ENCODE measurements at places on chromosomes 1 and 21.

- peak; percentile 34 for DNase-seq
Measured at GRCh38 chr1:32240140-32240951, 6.7 kb upstream of the FAM167B start.

GRCh38 chr1:45001011-45001481, 10.1 kb downstream of the HECTD3 start:
- no peak for DNase-seq

GRCh38 chr1:82214606-82215005, 413.9 kb downstream of the ADGRL2 start:
- no peak for DNase-seq

GRCh38 chr1:116175611-116176010, 64.4 kb downstream of the MAB21L3 start:
- no peak for DNase-seq

DNA sequence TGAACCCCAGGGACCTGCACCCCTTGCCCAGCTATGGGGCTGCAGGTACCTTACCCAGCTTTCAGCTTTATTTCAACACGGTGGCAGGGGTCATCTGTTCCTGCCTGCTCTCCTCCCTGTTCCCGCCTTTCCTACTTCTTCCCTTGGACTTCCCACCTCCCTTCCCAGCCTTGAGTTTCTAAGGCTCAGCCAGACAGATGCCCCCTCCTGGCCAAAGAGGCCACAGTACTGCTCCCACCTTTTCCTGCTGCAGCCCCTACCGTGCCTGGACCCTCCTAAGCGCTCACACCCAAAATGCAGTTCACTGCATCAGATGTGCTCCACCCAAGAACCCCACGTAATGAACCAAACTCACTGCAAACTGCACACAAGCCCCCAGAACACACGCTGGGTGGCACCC, 7.7 kb downstream of the NOC2L start:
- DNase-seq: no peak

GRCh38 chr1:116360429-116361173, 12.4 kb upstream of the ATP1A1 start:
- DNase-seq: no peak

DNA sequence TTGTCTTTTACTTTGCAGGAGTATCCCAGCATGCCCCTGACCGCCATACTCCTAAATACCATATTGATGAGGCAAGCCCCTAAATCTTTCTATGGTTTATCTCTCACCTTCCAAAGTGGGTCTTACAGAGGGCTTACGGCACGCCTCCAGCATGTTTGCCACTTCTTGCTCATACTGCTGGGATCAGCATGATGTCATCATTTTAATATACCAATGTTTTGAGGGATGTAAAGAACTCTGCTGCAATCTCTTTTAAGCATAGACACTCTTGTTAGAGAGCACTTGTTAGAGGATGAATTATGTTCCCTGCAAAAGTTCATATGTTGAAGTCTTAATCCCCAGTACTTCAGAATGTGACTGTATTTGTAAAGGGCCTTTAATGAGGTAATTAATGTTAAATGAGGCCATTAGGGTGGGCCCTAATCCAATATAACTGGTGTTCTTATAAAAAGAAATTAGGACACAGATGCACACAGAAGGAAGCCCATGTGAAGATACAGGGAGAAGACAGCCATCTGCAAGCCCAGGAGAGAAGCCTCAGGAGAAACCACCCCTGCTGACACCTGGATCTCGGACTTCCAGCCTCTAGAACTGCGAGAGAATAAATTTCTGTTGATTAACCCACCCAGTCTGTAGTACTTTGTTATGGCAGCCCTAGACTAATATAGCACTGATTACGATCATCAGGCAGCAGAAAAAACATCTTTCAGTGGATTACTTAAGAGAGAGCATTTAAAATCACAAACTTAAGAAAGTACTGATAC, 16.4 kb upstream of the ABCB10 start:
- no peak for DNase-seq

- DNase-seq: no peak
Measured at GRCh38 chr1:172390683-172391551, 29.6 kb upstream of the C1orf105 start.

DNA sequence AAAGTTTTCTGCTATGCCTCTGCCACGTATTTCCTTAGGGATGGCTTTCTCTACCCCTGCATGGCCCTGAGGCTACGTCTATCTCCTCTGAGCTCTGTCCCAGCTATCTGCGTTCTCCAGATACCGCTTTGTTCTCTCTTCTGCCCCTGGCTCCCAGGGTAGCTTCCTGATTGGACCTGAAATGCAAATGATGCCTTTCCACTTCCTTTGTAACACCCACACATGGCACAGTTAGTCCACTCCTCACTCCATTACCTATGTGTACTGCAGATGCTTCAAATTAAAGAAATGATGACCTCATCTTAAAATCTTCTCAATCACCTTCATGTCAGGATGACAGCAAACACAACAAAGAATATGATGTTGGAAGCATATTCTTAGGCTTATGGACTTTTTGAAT, 138.6 kb upstream of the POGK start:
- DNase-seq: no peak

- DNase-seq: no peak
Measured at GRCh38 chr1:3381901-3382300, 72.6 kb upstream of the ARHGEF16 start.

GRCh38 chr1:198118134-198118533, 38.7 kb upstream of the NEK7 start:
- DNase-seq: no peak

DNA sequence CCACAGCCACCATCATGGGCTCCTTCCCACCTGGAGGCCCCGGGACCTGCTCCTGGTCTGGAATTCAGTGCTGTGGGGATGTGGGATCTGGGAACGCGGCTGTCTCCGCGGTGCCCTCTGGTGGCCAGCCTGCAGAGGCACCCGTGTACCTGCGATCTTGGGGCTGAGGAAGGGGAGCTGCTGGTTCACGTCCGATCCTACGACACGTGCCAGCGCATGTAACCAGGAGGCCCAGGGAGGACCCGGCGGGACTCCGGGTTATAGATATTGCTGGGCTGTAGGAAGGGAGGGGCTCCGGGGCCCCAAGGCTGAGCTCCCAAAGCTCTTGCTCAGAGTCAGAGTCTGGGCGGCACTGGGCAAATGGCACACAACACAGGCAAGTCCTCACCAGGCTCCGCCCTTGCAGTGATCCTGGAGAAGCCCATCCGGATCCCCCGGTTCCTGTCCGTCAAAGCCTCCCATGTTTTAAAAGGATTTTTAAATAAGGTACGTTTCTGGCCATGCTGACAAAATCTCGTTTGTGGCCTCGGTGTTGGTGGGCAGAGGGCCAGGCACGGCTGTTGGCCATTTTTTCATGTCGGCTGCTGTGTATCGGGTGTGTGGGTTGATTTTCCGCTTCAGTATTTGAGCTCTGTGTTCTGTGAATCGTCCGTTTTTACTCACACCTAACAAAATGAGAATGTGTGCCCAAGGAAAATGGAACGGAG, 20.1 kb downstream of the FAAP20 start:
- no peak for DNase-seq

GRCh38 chr1:150528196-150528595, 12.6 kb downstream of the FALEC start:
- no peak for DNase-seq

DNA sequence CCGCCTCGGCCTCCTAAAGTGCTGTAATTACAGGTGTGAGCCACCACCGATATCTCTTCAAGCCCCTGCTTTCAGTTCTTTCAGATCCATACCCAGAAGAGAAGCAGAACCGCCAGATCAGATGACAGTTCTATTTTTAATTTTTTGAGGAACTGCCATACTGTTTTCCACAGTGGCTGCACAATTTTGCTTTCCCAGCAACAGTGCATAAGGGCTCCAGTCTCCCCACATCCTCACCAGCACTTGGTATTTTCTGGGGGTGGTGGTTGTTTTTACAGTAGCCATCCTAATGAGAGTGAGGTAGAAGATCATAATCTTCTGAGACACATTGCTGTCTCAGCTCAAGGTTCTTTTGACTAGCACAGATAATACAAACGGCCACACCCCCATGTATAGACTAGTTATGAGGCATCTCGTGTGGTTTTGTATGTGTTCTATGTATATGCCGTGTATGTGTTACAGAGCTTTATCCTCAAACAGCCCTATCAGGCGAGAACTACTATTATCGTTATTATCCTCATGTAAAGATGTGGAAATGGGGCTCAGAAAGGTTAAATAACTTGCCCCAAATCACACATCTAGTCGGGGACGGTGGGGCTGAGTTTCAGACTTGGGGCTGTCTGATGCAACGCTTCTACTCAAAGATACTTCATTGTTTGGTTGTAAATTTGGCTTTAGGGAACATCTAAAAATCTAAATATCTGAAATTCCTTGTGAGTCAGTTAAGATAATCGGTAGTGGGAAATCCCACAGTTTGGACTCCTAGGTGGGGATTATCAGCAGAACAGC, 12.0 kb downstream of the FHAD1 start:
- DNase-seq: no peak

GRCh38 chr1:11731691-11732283, 4.1 kb upstream of the AGTRAP start:
- DNase-seq: no peak

- no peak for DNase-seq
Measured at GRCh38 chr1:2115008-2115641, 64.9 kb downstream of the PRKCZ start.

DNA sequence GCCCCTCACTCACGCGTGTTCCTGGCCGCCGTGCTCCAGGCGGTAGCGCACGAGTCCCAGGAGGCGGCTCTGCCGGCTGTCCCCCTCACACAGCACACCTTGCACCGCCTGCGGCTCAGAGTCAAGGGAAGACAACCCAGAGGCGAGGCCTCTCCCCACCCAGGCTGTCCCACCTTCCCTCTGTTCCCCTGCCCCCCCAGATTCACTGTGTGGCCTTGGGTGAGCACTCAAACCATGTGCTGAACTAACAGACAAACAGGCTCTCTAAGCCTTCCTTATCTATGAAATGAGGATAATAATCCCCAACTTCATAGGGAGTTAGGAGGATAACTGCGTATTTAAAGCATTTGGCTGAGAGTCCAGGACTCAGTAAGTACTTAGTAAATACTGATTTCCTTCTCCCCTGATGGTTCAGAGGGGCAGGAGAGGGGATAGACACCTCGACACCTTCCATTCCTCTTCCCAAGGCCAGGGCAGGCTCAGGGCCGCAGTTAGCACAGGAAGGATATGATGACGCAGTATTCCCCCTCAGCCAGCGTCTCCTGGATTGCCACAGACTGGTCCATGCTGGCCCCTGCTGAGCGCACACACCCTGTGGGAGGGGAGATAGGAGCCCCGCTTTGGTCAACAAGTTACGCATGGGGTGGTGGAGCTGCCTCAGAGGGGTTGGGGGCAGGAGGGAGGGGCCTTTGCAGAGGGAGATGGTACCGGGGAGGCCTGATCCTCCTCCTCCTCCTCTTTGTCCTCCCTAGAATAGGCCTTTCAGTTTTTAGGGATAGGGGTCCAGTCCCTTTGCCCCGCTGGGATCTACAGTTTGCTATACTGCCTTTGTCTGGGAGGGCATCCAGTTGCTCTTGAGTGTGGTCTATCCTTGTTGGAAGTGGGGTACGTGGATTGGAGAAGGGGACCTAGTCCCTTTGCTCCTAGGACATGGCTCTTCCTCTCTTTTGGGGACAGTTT, 830 bp downstream of the INPP5B start:
- no peak for DNase-seq

DNA sequence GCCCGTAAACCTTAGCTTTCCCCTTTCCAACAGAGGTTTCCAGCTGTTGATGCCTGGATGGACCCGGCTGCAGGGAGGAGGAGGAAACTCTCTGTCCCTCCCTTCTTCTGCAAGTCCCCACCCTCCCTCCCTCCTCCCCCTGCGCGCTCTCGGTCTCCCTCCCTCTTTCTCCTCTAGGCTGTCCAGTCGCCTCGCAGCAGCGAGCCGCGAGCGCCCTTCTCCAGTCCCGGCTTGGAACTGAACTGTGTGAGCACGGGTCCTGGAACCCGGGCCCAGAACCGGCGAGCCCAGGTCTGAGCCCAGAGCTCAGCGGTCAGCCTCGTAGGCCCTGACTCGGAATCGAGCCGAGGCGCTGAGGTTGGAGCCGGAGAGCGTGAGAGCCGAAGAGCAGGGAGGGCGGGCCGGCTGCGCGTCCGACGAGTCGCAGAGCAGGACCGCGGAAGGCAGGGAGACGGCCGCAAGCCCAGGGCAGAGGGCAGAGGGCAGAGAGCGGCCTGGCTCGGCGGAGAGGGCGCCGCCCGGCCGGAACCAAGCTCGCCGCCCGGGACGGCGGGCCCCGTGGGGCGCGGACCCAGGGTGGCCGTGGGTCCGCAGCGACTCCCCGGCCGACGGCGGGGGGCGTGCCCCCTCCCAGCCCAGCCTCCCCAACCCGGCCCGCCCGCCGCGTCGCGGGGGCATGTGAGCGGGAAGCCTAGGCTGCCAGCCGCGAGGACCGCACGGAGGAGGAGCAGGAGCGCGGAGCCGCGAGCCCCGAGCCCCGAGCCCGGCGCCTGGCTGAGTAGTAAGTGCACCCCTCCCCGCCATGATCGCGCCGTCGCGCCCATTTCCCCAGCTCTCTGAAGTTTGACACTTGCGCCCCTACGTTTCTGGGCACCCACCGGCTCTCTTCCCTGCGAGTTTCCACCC, at the start of gene SOX13:
Gene SOX13 (plus strand): TSS at position 185 of the 906 bp plus-strand sequence. CDS start 39,801 bp downstream, outside the sequence.
- peak; percentile 29 for DNase-seq

DNA sequence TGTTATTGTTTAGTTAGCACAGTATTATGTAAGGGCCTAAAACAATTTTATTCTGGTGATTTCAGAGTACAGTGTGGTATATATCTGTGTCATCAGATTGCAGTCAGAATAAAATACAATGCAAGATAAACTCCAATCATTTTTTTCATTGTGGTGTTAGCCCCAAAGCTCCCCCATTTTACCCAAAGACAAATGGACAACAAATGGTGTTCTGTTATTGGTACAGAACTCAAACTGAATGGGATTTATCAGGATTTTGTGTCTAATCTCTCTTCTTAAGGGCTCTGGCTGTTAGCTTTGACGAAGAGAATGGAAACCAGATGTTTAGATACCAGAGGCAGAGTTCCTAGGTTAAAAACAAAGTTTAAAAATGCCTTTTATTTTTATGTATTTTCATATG, 163.1 kb upstream of the USP25 start:
- no peak for DNase-seq

Measured in activated gamma-delta T cell (primary cell).